ENCODE measurements at places on chromosomes 3 and 15.
A peak's percentile ranks its signal among the peaks of the same experiment; 100 is the strongest.

DNA sequence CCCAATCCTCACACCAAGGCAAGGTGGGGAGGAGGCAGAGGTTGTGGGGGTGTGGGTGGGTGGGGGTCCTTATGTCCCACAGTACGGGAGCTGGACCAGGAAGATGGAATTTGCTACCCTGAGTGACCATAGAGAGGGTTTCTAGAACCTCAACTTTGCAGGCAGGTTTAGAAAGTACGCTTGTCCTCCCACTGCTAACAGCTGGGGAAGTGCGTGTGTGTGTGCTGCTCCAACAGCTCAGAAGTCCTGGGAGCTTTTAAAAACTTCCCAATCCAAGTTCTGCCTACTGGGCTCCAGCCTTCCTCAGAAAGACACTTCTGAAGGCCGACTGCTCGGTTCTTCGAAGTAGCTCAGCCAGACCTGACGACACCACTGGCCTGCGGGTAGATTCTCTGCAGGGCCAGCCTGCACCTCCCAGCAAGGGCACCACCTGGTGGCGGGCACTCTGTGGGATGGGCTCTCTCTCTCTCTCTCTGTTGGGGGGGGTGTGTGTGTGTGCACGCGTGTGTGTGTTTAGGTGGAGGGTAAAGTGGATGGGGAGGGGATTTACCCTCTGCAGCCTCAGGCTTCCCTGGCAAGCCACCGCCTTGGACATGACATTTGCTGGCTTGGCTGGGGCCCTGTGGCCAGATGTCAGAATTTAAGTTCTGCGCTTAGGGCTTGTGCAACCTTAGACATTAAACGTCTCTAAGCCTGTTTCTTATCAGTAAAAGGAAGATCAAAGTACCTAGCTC is 15.6 kb downstream of the TMEM158 start:
- DNase-seq = peak; percentile 73

DNA sequence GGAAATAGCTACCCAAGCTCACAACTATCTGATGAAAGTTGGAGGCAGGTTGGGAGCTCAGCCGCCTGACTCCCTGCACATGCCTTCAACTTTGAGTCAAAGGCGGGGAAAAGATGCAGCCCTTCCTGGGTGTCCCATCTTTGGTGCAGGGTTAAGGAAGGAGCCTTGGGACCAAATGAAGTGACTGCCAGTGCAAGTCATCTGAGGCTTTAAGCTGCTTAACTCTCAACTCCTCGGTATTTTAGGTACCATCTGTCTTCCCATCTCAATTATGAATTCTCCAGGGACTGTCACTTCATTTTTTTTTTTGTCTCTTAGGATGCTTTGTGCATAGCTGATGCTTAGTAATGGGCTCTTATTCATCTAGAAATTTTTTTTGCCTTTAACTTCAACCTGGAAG is 408.8 kb upstream of the C2CD4B start:
- DNase-seq = no peak

- no peak for DNase-seq
Measured at GRCh38 chr3:10933805-10934481, 58.6 kb upstream of the SLC6A1 start.

DNA sequence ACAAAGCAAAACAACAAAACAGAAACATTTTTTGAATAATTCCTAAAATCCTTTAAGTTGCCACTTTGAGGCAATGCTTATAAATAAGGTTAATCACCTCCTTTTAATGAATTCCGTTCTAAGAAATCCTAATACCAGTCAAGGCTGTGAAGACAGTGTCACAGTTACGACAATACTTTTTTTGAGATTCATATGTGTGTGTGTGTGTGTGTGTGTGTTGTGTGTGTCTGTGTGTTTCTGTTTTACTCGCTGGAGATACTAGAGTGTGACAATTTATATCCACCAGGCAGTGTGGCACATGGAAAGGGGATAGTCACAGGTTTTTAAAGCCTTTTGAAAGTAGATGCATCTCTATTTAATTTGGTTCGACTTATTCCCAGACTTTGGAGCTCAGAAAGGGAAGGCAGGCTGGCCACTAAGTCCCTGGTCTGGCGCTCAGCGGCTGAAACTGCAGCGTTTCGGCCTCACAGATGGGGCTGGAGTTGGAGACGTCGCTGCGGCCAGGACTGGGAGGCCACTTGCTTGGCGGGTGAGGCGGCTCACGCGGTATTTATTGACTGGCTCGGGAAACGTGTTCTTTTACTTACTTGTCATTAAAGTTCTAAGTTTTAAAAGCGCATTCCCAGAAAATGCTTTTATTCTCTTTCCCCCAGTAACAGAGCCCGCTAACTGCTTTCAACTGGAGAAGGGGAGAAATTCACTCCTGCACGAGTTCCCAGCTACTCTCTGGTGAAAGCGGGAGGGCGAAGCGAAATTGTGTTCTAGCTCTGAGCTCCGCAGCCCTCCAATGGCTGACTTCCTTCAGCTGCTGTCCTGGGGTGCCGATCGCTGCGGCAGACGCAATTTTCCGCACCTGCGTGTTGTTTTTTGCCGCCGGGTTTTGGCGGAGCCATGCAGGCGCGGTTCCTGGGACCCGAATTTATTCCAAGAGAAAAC is 13.7 kb downstream of the ZIC1 start:
- DNase-seq = no peak

- DNase-seq = no peak
Measured at GRCh38 chr3:47541583-47542108, 28.1 kb upstream of the ELP6 start.

DNA sequence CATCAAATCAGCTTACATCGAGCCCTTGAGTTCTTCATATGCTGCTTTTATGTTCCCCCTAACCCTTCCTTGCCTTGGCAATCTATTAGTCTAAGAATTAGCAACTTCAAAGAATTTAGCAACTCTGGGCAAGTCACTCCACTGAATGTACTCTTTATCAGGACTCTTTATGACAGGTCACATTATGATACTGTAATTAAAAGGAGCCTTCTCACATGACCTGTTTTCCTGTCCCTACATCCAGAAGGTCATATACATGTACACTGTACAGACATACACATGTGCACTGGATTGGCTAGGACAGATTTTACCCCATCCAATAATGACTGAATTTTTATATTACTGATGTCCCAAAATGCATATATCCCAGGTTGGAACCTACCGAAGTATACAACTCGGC is 463.1 kb downstream of the SHQ1 start:
- DNase-seq = no peak

DNA sequence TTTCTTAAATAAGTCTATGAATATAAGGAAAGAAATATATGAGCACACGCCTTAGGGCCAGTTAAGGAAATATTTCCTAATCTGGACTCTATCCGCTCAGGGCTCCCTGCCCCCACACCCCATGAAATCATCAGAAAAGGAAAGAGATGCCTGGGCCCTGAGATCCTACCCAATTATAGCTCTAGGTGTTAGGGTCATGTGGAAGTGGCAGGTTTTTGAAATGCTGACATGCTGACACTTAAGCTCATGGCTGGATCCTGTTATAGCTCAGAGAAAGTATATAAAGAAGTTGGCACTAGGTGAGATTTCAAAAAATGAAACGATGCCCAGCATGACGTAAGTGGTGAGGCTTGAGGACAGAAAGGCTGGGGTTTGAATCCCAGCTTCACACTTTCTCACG is 43.5 kb upstream of the AKAP13 start:
- no peak for DNase-seq

DNA sequence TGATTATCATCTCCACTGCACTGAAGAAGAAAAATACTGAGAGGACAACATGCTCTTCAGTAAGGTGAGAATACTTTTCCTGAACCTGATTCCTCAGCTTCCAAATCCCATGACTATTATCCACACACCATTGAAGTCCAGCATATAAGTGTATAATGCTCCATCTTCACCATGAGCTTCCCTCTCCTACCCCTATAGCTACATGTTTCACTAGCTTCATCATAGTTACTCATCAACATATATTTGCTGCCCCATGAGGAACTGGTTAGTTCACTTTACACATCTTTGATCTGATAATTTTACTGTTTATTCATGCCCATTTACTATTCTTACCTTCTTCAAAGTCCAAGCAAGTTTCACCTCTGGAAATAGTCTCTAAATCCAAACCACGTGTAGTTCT is 908.5 kb upstream of the SEMA6D start:
- no peak for DNase-seq

DNA sequence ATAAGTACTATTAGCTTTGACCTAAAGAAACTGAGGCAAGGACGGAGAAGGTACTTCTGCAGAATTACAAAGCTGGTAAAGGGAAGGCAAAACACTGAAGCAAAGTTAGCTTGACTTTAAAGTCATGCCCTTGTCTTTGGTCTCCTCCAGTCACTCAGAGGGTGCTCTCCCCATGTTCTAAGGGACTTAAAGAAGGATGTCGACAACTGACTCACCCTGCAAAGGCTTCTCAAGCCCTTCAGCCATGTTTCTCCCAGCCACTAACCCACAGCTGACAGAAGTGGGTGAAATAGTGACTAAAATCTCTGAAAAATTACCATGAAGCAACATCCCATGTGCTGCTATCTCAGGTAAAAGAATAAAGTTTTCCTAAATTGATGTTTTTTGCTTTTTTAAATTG is 46.4 kb downstream of the SUCLG2 start:
- DNase-seq = no peak

DNA sequence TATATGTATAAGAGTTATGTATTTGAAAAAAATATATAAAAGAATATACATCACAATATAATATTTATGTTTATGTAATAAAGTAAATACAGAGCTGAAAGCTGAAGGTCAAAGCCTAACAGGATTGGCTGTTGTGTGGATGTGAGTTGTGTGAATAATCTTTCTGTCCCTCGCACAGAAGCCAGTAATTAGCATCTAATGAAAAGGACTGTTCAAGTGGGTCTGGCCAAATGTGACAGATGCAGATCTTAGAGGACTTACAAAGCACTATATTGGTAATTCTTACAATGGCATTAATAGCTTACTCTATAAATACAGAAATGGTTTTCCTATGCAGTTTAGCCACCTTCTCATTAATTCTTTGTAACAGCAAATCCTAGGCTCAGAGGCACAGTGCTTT is 2.4 kb downstream of the MKRN3 start:
- no peak for DNase-seq

DNA sequence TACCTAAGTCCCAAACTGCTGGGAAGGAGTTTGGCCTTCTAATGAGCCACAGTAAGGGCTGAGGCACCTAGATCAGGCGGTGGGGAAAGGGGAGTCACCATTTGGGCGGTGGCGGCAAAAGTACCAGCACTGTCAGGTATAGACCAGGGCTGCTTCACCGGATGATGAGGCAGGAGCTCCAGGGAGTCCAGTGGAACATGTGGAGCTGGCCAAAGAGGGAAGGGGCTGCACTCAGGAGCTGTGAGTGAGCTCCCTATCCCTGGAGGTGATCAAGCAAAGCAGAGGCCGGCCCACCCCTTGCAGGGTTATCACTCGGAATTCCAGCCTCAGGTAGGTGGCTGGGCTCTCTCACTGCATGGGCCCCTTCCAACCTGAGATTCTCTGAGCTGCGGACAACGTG is 108.4 kb downstream of the SEC22A start:
- DNase-seq = no peak

DNA sequence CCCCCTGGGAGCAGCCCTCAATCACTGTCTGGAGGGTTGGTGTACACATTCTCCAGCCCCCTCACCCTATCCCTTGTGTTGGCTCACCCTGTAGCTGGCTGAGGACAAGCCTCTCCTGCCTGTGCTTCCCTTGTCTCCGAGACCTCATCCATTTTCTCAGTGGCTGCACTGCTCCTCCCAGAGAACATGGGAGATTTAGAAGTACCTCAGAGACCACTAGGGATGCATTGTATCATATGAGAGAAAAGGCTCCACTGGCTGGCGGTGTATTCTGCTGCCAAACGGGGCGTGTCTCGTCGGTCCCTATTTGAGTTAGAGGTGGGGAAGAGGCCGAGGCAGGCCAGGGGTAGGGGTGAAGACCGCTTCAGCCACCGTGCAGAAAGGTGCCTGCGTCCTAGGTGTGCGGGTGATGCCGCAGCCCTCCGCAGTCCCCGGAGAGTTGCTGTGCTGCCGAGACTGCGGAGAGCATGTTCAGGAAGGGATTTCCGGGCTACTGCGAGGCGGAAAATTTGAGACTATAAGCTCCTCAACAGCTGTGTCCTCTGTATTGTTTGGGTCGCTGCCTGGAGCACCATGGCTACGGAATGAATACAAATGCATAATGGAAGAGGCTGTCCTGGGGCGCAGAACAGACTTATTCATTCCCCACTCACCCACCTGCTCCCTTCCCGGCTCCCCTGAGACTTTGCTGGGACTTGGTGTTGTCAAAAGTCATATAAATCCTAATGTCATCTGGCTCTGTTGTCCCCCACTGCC is 43.8 kb downstream of the SPSB4 start:
- no peak for DNase-seq

- peak; percentile 59 for DNase-seq
Measured at GRCh38 chr3:42501681-42502428, 588 bp upstream of the VIPR1 start.

DNA sequence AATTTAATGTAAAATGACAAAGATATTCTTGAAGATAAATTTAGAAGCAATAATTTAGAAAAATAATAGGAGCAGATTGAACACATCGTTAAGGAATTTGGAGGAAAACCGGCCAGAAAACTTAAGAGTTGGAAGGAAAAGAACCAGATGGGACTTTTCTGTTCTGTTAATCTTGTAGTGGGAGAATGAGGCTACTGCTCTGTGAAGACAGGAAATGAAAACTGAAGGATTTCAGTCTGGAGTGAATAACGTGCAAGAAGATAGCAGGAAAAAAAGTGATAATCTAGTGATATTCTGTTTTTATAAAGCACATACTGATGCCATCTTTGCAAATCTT is 74.2 kb downstream of the DPPA2 start:
- DNase-seq = no peak

GRCh38 chr3:12473511-12473910 is 10.8 kb upstream of the TSEN2 start:
- DNase-seq = no peak

- DNase-seq = no peak
Measured at GRCh38 chr3:414063-414462, 217.5 kb downstream of the CHL1 start.

DNA sequence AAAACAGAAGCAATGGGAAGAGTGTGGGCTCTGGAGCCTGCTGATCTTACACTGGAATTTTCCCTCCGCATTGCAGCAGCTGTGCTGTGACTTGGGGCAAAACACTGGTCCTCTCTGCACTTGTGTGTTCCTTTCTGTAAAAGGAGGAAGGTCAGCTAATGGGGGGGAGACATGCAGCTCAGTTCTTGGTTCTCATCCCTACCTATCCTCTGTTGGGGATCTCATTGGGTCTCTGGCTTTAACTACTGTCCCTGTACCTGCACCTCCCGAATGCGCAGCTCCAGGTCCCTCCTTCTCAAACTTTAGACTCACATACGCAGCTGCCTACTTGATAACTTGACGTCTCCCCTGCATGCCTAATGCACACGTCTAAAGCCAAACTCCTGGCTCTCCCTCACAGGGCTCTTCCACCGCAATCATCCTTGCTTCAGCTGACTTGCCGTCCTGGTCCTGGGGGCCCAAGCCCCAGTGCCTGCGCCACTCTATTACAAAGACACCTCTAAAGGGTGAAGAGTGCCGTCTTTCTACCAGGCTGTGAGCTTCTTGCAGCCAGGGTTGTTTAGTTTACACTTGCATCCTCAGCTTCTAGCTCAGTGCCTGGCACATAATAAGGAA is 5.9 kb upstream of the TMEM44 start:
- no peak for DNase-seq

- no peak for DNase-seq
Measured at GRCh38 chr15:28086175-28086703, 12.9 kb downstream of the OCA2 start.

- no peak for DNase-seq
Measured at GRCh38 chr3:193910886-193911738, 224.8 kb upstream of the HES1 start.

Data from stimulated activated CD4-positive, alpha-beta T cell treated with anti-CD3 and anti-CD28 coated beads, Interleukin-2, amount 100 ng/mL, for 48 hours (primary cell).